ENCODE measurements at places on chromosomes 4 and X. TPM values are rescaled to one million over a fixed set of nuclear protein-coding genes. Genes with fewer than 3 reads are reported as not detected.

GRCh38 chr4:3041192-3042142, 32.9 kb downstream of the HTT-AS start:
- peak; percentile 36 for DNase-seq

DNA sequence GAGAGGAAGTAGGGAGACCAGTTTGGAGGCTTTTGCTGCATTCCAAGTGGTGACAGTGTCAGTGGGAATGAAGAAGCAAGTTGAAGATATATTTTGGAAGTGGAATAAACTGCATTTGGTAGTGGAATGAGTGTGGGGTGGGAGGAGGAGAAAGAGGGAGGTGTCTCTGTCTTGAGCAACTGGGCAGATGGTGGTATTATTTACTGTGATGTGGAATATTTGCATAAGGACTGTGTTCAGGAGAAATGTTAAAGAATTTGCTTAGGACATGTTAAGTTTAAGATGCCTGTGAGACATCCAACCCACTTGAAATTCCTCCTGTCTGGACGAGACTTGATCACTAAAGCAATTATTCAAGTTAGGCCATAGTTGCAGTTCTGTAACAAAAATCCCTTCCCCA, 448.9 kb upstream of the AMOT start:
- no peak for DNase-seq

- no peak for DNase-seq
Measured at GRCh38 chrX:110435196-110435595, 76.5 kb downstream of the RTL9 start.

DNA sequence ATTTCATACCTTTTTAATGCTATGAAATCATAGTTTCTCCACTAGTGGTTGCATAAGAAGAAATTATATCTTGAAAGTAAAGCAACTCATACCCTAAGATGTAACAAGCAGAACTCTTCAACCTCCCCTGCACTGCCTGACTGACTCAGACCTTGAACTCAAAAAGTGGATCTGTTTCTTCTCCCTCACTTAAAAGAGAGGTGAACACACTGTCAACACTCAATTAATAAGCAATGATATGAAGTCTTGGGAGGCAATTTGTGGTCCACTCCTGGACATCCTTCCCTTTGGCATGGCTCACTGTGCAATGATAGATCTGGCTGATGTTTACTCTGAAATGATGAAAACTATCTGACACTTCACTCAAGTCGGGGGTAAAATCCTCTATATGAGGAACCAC, 282.0 kb upstream of the DKK2 start:
- peak; percentile 18 for DNase-seq

DNA sequence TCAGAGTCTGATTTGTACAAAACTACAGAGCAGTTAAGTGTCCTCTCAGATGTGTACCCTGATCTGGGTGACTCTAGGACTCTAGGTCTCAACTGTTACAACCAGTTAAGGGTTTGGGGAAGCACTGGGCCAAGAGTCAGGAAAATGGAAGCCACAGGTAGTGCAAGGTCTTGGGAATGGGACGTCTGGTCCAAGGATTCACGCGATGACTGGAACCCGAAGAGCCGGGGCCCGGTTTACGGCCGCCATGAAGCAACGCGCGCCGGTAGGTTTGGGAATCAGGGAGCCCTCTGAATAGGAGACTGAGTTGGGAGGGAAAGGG, 321 bp upstream of the HPRT1 start:
- DNase-seq: peak; percentile 15

GRCh38 chrX:114932550-114932949, 84.9 kb downstream of the IL13RA2 start:
- DNase-seq: no peak

DNA sequence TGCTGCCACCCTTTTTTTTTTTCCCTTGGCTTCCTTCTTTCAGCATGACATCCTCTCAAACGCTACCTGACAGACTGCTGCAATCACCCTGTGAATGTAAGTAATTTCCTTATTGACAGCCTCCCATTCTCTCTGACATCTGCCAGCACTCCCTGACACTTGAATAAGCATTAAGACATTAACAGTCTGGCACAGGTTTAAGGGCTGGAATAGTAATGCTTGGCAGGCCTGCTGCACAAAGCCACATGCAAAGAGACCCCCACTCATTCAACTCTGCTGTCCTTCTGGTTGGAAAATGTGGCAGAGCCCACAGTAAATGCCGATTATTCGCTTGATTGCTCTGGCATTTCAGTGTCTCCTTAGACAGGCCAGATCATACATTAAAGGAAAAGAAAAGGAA, 28.1 kb upstream of the RASGEF1B start:
- DNase-seq: no peak

DNA sequence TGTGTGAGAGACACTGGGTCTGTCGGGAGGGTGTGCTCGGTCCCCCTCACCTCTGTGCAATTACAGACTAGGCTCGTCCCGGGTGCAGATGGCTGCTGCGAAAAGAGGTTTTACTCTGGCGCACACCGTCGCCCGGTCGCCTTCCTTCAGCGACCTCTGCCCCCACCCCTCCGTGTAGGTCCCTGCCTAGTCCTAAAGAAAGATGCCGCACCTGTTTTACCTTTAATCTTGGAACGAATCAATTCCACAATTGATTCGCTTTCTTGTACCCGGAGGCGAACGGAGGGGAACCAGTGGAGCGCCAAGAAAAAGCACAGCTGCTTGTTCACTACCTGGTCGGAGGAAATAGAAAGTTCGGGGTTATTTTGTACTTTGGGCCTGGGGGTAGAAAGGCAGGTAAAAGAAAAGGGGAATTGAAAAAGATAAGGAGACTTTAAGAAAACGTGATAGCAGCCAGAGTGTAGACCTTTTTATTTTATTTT, 1.2 kb downstream of the NPNT start:
- DNase-seq: no peak

- no peak for DNase-seq
Measured at GRCh38 chr4:110780538-110780937, 157.7 kb upstream of the PITX2 start.

- peak; percentile 73 for DNase-seq
Measured at GRCh38 chr4:153318696-153319320, 25.7 kb upstream of the MND1 start.

The SMS gene
- total RNA-seq: 46.3 TPM

The CT45A2 gene
- not detected for total RNA-seq

GRCh38 chrX:39409246-39409917, 608.1 kb downstream of the MID1IP1 start:
- DNase-seq: no peak

The SPANXD gene
- not detected for total RNA-seq

The XAGE2 gene
- not detected for total RNA-seq

The DUX4 gene
- not detected for total RNA-seq

The HSD17B13 gene
- not detected for total RNA-seq

DNA sequence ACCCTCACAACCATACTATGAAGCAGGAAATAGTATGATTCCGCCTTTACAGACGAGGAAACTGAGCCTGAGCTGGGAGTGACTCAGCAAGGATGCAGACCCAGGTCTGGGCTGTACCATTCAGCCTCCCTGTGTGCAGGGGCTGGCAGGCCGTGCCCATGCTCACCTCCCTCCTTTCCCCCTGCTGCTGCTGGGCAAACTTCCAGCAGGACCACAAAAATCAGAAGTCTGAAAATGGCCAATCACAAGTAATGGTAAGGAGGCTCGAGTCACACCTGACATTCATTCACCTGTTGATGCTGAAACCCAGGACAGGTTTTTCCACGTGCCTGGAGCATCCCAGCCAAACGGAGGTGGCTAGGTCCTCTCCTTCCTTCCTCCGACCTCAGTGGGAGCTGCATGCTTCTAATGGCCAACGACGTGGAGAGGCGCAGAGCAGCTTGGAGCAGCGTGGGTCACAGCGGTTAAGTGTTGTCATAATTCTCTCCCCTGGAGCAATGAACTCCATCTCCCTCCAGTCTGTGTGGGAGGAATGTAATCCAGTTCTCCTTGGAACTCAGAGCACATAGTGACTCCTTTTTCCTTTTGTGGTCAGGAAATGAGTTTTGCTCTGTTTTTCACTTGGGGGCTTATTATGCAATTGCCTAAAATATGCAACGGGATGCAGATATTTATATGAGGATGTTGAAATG, 371.7 kb downstream of the BCOR start:
- peak; percentile 83 for DNase-seq

DNA sequence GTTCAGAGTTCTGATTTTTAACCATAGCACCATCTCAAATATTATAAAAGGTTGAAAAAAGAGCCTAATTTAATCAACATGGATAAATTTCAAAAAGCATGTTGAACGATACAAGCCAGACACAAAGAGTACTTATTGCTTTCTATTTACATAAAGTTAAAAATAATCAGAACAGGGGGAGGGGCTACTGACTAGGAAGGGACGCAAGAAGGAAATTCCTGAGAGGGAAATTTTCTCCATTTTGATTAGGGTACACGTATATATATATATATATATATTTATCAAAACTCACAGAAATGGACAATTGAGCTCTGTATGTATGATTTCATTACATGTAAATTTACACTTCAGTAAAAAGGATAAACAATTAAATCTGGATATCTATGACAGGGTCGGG, 482 bp upstream of the MBTPS2 start:
- no peak for DNase-seq

DNA sequence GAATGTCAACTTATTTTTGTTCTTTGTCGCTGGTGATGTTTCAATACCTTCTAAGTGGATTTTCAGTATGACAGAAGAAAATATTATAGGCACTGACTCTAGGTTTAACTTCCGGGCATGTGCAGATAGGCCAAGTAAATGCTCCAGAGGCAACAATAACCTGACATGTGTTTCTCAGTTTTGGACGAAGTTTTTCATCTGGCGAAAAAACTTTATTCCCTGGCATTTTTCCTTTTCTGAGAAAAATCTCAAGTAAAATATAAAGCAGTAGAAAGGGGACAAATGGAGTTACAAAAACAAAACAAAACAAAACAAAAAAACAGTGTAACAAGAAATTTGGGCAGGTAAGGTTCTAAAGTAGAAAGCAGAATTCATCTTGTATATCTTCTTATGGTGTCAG, 173.5 kb downstream of the ANTXR2 start:
- DNase-seq: no peak

GRCh38 chrX:119690921-119691716, 1.8 kb downstream of the SEPTIN6 start:
- DNase-seq: peak; percentile 42
